ENCODE measurements at places on chromosomes 16 and 17.

DNA sequence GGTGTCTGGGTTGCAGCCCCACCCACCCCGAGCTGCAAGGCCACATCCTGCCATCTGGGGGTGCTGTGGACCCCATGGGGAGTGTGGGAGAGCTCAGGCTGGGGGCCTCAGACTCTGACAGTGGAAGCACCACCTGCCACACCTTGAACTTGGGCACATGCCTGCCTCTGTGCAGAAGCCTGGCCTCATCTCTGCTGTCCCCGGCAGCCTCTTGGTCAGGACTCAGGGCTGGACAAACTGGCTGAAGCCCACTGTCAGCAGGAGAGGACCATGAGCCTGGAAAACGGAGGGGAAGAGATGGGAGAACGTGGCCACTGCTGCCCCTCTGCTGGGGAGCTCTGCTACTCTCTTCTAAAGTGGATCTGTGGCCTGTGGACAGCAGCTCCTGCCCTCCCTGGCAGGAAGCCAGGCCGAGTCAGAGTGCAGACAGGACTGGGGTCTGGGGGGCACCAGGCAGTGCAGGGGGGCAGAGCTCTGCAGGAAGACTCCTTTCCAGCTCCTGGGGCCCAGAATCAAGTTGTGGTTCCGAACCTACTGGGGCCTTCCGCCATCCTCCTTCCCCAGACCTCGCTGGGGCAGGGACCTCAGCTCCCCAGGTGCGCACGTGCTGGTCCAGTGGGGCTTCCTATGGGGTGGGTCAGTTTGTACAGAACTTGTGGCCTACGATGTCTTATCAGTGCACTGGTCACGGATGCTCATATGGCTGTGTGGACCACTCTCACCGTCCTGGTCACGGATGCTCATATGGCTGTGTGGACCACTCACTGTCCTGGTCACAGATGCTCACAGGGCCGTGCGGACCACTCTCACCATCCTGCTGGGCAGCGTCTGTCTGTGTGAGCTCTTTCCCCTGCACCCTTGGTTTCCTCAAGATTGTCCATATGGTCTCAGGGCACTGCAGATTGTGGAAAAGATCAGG is 207.7 kb downstream of the LAT start:
- no peak for DNase-seq

GRCh38 chr17:43840814-43841213 is 6.2 kb upstream of the CD300LG start:
- no peak for DNase-seq

DNA sequence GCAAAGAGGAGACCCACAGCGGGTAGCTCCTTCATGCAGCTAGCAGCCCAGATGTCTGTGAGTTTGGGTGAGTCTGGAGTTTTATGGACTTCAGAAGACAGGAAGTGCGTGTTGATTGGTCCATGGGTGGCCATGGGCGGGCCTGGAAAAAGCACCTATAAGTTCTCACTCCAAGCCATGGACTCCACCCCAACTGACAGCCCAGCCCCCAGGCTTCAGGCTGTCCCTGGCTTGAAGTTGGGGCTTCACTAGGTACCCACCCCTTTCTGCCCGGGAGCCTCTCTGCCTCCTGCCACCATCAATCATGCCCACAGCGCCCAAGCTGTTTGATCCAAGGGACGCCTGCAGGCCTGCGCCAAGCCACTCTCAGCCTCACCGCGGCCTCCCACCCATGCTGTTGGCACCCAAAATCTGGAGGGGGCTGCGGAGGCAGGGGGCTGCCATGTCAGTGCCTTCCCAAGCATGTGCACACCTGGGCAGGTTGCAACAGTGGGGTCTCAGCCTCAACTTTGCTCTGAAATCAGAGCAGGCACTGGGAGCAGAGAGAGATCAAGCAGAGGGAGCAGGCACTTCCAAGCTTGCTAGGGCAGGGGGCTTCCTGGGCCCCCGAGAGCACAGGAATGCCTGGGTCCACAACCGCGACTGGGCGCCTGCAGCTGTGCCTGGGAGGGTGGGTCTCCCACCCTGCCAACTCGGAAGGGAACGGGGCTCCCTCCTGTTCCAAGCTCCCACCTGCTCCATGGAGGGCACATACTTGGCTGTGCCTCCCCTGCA is 1503.7 kb downstream of the CDH11 start:
- no peak for DNase-seq

DNA sequence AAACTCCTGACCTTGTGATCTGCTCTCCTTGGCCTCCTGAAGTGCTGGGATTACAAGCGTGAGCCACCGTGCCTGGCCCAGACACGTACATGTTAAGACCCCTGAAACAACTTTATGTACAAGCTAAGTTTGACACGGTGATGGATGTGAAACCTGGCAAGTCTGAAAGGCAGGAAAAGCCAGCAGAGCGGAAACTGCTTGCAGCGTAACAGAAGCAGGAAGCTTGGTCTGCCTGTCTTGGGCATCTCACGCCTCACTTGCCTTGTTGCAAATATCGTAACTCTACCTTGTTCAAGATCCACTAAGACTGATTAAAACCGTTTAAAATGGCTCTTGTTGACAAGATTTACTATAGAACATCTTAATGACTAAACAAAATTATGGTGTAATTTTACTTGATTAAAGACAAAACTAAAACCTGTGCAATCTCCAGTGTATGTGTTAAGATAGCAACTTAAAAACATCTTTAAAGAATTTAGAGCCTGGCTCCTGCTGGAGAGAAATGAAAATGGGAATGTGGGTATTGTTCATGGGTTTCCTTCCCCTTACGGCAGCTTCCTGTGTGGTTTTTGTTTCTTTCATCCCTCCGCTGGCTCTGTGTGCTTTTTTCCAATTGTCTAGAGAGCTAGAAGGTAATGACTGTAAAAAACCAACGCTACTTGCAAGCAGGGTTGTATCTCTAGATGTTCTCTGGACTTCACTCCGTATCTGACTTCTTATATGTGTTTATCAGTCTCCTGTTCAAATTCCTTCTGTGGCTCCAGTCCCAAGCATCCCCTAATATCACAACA is 477.6 kb downstream of the XYLT1 start:
- DNase-seq, result no peak

DNA sequence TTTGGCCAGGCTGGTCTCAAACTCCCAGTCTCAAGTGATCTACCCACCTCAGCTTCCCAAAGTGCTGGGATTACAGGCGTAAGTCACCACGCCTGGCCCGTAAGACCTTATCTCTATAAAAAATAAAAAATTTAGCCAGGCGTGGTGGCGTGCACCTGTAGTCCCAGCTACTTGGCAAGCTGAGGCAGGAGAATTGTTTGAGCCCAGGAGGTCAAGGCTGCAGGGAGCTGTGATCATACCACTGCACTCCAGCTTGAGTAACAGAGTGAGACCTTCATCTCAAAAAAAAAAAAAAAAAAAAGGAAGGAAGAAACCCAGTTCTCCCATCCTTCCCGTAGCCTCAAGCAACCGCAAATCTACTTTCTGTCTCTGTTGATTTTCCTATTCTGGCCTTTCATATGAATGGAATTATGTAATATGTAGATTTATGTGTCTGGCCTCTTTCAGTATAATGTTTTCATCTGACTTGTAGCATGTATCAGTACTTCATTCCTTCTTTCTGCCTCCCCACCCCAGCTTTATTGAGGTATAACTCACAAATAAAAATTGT is 11.2 kb downstream of the CASC3 start:
- DNase-seq, result no peak

DNA sequence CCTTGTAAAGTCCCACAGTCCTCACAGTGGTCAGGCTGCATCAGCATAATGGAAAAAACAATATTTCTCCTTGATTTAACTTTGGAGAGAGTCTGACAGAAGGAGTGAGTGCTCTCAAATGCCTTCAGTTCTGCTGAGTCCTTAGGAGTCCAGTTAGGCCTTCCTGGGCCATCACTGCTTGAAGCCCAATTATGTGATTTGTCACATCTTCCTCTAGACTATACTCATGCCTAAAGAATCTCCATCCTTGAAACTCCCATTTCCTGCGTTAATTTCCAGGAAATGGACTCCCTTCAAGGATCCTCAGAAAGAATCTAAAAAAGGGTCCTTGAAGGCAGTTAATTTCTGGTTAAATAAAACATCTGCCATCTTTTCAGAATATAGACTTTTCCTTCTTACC is 52.8 kb downstream of the SLFN5 start:
- DNase-seq, result no peak

Measured in T-helper 2 cell (primary cell).